ENCODE measurements at places on chromosomes 5 and 9.

DNA sequence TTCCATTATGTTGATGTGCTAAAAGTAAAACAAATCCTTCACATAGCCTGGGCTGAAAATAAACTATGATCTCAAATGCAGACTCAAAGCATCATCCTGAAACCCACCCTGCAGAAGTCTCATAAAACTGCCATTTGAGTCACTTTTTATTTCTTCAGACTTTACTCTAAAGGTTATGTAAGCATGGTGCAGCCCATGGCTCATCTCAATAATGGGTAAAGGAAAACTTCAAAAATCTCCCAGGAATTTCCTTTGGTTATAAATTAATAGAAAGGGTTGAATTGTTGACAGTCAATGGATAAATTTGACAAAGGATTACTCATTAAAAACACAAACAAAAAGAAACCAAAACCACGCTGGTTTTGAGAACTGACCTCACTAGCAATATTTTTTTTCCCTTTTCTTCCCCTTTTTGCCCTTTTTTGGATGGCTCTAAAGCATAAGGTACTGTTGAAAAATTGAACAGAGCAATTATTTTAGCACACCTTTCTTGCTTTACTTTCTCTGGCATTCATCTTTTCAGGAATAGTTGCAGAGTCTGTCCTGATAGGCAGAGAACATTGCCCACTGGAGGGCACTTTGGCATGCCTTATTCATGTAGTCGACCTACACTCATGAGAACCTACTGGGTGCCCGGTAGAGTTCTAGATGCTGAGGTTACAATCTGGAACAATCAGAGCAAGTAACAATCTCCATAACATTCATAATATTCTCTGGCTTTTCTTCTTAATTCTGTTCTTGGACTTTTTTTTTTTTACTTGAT lies 191.4 kb downstream of the TMEM167A start:
- DNase-seq: no peak

- DNase-seq: peak; percentile 17
Observed at GRCh38 chr5:71537687-71538086, 49.5 kb upstream of the MCCC2 start.

- no peak for DNase-seq
Observed at GRCh38 chr5:14168144-14168792, 25.1 kb downstream of the TRIO start.

GRCh38 chr9:20620650-20621470 lies 1.4 kb downstream of the MLLT3 start:
- DNase-seq: peak; percentile 63

- DNase-seq: no peak
Observed at GRCh38 chr5:31972558-31972957, 201.6 kb downstream of the GOLPH3 start.

DNA sequence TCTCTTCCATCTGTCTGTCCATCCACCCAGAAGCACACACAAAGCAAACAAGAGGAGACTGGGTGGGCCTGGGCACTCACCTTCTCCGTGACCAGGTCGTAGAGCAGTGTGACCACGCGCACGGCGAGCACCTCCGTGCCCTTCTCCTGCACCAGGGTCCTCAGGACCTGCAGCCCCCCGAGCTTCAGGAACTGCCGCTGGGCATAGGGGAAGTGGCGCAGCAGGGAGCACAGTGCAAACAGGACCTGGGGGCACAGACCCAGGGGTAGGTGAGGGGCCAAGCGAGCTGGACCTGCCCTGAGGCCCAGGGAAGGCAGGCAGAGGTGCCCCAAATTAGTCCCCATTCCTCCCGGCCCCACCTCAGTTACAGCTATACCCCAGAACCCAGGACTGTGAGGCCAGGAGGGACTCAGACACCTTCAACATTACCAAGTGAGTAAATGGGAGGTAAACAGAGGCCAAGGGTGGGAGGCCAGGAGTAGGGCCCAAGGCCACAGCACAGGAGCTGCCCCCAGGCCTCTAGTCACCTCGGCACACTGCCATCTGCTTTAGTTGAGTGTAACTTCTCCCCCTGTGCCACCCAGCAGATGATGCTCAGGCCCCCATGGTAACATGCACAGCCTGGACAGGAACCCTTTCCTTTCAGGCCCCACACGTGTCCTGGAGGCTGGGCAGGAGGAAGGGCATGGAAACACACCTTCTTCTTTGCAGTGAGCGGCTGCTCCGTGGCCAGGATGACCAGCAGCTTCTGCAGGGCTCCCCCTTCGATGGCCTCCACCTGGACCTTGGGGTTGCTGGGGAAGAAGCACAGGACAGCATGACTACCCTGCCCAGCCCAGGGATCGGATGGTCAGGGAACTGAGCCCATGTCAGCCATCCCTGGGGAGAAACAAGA lies 76.2 kb upstream of the LRRTM2 start:
- no peak for DNase-seq

- no peak for DNase-seq
Observed at GRCh38 chr5:584216-584615, 27.9 kb upstream of the CEP72 start.

- DNase-seq: no peak
Observed at GRCh38 chr9:108836319-108836718, 19.5 kb downstream of the ACTL7B start.

- no peak for DNase-seq
Observed at GRCh38 chr9:79471580-79472543, 99.9 kb upstream of the TLE4 start.

DNA sequence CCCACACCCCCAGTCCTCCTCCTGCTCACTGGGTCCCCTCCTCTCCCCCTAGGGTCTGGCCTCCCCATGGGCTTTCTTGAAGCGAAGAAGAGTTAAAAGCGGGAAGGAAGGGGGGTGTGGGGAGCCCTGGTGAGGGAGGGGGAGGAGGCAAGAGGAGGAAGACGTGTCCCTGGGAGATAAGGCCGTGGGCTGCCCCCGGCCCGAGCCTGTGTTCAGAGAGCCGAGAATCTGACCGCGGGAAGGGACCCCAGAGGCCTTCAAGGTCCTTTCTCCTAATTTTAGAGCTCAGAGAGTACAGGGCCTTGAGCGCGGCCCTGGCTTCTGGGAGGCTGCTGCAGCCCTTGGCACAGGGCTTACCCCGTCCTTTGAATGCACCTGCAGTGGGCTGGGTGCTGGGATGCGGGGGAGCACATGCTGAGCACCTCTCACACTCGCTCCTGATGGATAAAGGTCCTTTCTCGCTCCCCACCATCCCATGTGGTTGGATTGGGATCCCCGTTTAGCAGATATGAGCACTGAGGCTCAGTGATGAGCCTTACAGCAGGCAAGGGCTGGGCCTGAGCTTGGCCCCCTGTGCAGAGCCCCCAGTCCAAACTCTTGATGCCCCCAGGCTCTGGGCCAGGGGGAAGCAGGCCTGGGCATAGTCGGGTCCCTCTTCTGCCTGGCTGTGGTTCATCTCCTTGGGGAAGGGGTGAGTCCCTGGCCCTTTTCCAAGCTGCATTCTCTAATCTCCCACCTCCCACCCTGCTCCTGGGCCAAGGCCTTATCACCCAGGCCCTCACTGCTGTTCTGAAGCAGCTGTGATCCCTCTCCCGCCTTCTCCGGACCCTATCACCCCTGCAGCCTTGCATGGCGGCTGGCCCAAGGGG lies 5.9 kb downstream of the GFI1B start:
- peak; percentile 55 for DNase-seq

DNA sequence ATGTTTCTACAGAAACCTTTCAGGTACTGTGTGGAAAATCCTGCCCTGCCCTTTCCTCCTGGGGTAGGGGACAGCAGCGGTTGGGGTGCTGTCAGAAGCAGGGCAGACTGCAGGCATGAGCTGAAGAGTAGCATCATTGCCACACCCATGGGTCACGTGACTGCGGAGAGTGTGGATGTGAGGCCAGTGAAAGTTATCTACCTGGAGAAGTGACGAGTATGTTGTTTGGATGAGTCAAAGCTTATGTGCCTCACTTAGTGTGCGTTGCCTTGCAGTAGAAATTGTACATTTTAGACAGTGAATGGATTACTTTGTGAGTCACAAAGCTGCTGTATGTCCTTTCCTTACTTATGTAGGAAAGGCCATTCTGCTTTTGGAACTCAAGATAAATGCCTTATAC lies 21.7 kb upstream of the ACTBL2 start:
- DNase-seq: no peak

DNA sequence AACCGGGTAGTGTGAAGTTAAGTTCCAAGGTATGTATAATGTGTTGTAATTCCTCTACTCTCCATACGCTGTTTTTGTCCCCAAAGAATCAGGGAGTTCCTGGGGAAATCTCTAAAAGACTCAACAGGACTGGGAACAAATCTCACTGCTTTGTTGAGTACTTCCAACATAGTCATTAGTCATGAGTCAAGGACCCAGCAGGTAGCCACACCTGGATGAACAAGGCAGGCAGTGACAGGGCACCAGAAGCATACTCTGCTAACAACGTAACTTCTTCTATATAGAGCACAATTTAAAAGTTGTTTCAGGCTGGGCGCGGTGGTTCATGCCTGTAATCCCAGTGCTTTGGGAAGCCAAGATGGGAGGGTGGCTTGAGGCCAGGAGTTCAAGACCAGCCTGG lies 126.8 kb downstream of the SLC1A3 start:
- peak; percentile 16 for DNase-seq

- no peak for DNase-seq
Observed at GRCh38 chr9:13845460-13845859, 468.5 kb downstream of the NFIB start.

- DNase-seq: peak; percentile 55
Observed at GRCh38 chr9:134891053-134891452, 10.4 kb downstream of the FCN2 start.

DNA sequence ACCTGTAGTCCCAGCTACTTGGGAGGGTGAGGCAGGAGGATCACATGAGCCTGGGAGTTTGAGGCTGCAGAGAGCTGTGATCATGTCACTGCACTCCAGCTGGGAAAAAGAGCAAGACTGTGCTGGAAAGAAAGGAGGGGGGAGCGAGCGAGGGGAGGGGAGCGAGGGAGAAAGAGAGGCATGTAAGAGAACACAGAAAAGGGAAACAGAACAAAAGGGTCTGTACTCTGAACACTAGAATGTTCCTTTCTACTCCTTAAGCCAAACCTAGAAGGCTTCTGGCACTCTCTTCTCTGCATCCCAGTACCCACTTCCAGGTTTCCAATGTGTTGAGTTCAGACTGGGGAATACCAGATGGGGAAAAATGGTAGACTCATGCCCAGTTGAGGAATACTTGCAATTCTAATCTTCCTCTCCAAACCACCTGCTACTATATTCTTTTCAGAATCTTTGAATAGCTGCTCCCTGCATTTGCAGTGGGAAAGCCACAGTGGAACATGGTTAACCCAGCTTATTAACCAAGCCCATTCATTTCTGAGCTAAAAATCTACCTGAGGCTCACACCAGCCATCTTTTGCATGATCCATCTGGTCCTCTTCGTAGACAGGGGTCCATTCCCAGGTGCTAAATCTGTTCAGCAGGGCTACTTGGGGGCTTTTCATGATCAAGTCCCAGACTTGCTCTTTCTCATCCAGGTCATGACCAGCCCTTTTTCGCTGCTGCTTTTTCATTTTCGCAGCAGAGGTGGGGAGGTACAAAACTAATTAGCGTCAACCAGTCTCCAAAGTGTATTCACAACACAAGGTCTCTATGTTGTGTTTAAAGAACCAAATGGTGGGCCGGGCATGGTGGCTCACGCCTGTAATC lies 34.9 kb downstream of the SEMA4D start:
- DNase-seq: no peak

DNA sequence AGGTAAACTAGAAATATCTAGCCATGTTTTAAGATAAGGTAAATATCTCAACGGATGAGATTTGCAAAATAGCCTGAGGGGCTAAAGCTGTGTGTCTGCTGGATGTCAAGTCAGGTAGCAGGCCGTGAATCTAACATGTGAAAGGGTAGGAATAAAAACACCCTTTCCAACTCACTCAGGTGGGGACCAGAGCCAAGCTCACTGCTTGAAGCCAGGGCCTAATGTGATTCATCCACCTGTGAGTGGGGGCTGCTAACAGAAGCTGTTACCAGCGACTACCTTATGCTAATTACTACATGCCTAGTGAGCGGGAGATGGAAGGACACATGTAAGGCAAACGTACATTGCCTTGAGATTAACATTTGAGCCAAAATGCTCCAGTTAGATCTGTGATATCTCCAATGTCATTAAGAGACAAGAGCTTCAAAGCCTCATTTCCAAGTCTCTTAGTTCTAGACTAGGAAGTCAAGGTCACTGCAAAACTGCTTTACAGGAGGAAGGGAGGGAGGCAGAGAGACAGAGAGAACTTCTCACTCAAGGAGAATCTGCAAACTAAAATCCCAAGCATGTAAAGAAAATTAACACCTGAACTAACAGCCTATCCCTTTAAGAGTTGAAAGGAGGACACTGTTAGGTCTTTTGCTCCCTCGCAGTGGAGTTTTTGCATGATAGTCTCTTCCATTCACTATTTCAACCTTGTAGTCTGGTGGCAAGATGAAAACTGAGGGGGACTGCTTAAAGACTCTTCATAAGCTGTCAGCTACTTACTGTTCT lies 141.6 kb upstream of the RPS23 start:
- DNase-seq: peak; percentile 21

DNA sequence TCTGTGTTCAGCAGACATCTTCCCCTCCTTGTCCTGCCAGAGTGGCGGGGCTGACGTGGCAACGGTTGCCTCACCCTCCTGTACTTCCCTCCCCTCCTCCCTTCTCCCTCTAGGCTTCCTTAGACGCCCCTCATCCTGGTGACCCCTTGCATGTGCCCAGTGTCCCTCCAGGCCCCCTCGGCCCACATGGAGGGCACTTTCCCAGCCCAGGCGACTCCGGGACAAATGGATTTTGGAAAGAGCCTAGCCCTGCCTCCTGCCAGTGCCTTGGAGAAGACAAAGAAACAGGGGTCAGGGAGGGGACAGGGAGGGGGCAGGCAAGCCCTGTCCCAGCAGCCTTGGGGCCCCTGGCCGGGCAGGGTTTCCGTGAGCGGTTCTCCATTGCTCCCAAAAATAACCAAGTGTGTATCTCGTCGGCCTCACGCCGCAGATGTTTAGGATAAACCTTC lies 38.3 kb upstream of the NEURL1B start:
- DNase-seq: no peak

DNA sequence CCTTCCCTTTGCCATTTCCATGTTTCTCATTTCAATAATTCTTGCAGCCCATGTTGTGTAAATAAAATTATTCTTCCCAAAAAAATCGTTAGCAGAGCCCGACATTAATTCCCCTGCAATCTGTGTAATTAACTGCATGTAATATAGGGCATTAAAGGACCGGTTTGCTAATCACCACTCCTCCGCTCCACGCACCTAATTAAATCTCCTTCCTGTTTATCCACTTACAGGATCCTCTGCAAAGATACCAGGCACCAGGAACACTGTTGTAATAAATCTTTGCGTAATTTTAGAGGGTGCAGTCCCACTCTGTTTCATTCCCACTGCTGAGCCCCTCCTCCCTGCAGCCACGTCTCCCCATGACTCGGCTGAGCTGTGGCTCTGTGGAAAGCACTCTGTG lies 105.0 kb upstream of the PPP1R26 start:
- DNase-seq: no peak

DNA sequence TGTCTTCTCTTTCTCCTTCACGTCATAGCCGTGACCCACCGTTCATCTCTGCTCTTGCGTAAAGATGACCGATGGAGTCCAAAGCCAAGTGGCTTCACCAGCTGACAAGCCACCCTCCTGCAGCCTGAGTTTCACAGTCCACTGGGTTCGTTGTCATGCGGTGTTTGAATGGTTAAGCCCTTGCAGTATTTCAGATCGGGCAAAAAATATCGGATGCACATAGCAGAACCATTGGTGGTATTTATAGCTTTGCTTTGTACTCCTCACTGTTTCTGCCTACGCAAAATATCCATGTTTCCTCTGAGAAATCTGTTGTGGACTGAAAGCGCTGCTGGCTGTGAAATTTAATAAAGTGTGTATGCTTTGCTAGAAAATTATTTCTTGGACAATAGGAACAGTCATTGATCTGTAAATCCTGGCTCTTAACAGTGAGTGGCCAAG lies 34.5 kb upstream of the NCS1 start:
- DNase-seq: peak; percentile 16

GRCh38 chr5:137454671-137455070 lies 44.5 kb downstream of the SPOCK1 start:
- DNase-seq: no peak

Data from H7 (cell line).